GM23248 (cell line): ENCODE measurements at places on chromosomes 5 and 9. TPM values are rescaled to one million over a fixed set of nuclear protein-coding genes. Genes with fewer than 3 reads are reported as not detected.

The FAM153A gene
- polyA plus RNA-seq: not detected in 2 replicates

The ARHGEF28 gene
- polyA plus RNA-seq: 4.6 and 5.0 TPM in 2 replicates

The POLR3G gene
- 3.3 and 3.9 TPM in 2 replicates for polyA plus RNA-seq

The FUBP3 gene
- polyA plus RNA-seq: 54.7 and 55.8 TPM in 2 replicates

- DNase-seq: no peak
Measured at GRCh38 chr5:104661256-104661655, 1098.7 kb upstream of the NUDT12 start.

DNA sequence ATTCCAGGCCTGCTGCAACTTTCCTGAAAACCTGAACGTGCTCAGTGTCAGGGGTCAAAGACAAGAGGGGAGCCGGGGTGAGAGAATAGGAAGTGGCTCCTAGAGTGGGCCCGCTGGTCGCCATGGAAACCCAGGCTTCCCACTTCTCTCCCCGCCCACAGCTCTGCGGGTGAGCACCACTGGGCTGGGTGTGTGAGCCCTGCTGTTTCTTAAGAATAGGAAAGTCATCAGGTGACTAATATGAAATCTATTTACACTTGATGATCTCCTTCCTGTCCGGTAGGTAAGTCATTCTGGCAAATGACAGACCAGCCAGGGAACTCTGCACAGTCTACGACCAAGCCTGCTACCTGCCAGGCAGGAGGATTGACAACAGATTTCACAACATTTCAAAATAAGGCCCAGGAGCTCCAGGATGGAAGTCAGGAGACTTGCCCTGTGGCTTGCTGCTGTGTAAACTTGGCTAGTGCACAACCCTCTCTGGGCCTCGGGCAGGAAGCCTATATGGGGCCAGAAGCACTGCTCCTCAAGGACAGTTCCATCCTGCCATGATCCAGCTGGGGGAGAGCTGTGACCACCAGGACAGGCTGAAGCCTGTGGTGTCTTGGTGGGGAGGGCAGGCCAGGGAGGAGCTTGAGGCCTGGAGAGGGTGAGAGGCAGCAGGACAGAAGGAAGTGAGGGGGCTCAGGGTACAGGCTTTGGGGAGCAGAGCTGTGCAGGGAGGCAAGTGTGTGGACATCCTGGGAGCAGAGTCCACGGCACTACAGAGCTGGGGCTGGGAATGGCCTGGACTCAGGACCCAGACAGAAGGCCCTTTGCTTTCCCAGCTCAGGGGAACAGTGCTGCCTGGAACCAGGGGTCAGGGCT is 60.6 kb downstream of the SHB start:
- DNase-seq: peak; percentile 98

DNA sequence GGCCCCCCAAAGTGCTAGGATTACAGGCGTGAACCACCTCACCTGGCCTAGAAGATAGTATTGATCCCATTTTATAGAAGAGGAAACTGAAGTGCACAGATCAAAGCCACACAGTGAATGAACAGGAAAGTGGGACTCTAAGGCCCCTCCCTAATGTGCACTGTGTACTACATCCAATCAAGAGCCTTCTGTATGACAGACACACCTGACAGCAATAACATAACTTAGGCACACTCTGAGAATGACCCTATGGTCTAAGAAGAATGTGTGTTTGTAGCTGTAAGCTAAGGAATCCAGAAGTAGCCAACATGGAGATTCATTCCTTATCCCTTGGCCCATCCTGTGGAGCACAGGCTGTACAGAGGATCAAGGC is 271.2 kb downstream of the SMARCA2 start:
- DNase-seq: no peak

DNA sequence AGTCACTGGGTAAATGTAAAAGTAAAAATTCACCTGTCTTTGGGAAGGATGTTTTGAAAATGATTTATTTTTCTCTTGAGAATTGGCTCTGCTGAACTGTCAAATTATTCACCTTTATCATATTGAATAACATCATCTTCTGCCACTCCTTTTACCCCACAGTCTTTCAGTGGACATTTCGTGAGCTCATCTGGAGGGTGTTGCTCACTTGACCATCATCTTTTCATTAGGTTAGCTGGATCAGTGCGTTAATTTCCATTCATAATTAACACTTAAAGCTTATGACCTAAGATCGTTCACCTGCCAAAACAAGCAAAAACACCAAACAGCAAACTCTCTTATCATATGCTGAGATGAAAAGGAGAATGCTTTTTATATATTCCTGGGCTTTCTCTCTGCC is 53.4 kb upstream of the TNFAIP8 start:
- no peak for DNase-seq

DNA sequence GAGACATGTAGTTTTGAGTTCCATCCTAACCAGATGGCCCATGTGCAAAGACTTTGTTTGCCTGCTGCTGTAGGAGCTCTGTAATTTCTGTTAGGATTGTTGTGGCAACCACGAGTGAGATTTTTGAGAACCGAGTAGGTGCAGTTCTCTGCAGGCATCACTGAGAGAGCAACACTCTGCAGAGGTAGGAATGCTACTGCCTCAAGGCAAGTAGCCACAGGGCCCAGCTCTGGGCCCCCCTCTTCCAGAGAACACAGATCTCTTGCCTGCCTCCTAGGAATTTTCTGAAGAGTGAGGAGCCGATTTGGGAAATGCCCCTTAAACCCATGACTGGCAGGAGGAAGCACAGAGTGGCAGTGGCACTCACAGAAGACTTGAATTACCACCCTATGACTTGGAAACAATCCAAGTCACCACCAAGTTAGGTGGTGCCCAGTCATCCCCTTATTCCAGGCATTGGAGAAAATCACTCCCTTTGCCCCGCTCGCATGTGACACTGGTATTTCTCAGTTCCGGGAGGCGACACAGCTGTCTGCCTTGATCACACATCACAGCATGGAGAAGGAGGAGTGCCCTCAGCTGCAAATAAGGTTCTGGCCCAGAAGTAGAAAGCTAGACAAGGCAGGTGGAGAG is 52.5 kb upstream of the SLC2A8 start:
- DNase-seq: peak; percentile 30

DNA sequence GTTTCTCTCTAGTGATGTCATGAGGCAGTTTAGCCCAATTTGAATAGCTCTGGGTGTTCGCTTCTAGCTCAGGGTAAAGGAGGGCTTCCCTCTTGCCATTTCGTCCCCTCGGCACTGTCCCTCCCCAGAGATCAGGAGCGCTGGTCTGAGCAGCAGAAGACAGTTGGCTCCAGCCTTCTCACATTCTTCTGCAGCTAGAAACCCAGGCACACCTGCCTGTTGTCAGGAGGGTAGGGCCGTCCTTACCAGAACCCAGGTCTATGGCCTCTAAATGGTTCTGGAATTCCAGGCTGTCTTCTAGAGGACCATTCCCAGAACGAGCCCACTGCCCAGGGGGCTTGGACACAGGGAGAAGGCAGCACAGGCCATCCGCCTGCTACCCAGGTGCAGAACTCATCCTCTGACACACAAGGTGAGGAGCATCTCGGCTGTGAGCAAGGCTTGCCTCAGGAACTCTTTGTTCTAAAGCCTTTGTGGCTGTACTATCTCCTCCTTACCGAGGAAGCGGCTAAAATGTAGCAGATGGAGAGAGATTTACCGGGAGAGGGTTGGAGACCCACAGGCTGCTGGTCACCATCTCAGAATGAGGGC is 255.6 kb upstream of the IRX2 start:
- no peak for DNase-seq

DNA sequence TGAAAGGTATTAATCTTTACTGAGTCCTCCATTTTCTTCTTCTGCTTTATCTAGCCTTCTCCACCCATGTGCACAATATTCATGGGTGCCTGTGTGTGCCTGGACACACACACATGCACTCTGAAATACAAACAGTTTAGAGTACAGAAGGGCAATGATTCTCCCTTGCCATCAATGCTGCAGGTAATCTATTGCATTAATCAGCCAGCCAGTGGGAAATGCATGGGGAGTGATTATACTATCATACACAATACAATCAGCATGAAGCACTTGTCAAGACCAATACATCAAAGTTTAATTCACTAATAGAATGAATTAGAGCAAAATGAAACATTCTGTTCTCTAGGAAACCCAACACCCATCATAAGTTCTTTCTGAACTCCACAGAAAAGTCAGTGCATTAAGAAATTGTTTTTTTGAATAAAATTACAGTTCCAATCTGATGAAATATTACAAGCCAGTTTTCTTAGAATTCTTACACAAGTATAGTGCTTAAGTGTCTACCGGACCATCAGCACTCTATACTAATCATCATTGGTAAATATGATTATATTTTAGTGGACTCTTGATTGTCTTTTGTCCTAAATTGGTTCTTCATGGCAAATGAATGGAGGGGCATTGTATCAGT is 172.2 kb downstream of the ZSWIM6 start:
- DNase-seq: no peak

GRCh38 chr9:34252016-34252415 is 73.2 kb downstream of the UBAP1 start:
- DNase-seq: peak; percentile 50

DNA sequence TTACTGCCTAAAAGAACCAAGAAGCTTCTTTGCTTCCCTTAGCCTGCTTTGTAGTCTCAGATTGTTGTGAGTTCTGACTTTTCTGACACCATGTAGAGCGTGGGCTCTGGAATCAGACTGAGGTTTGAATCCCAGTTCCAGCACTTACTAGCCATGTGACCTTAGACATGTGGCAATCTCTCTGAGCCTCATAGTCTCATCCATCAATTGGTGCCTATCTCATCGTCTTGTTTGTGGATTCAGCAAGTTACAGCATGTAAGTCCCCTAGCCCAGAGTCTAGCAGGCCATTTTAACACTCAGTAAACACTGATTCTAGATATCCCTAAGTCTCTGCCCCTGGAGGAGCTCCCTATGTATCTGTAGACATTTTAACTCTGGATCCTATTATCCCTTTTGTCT is 94.7 kb downstream of the ANGPTL2 start:
- no peak for DNase-seq

- DNase-seq: no peak
Measured at GRCh38 chr9:125183054-125183453, 6.5 kb downstream of the PPP6C start.

GRCh38 chr9:134196911-134197310 is 32.5 kb upstream of the RNU6ATAC start:
- DNase-seq: no peak

DNA sequence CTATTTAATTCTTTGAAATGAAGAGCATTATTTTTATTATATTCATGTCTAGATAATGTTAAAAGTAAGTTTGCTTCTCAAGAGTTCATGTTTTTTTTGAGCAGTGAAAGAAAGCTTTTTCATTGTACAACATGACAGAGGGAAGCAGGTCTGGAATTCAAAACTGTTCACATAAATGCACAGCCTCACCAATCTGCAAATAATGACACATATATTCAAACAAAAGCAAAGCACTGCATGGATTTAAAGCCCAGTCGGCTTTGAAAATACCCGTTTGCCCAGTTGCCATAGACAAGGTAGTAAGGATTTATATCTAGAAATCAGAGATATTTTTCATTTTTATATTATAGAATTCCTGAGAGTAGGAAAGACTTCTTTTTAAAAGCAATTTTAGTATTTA is 201.8 kb downstream of the CD180 start:
- no peak for DNase-seq

DNA sequence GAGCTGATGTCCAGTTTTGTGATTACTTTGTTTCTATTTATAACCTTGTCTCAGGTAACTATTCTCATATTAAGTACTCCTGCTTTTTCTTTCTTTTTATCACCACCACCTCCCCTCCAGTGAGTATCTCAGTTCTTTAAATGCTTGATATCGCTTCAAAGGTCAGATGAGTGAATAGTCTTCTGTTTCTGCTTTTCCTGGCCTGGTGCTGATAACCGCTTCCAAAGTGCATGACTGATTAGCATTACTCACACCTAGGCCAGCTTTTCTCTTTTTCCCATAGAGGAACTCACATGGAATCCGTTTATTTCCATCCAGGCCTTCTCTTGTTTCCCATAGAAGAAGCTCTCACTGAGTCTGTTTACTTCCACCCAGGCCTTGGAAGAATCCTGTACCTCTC is 3.2 kb downstream of the SLC36A1 start:
- DNase-seq: no peak

DNA sequence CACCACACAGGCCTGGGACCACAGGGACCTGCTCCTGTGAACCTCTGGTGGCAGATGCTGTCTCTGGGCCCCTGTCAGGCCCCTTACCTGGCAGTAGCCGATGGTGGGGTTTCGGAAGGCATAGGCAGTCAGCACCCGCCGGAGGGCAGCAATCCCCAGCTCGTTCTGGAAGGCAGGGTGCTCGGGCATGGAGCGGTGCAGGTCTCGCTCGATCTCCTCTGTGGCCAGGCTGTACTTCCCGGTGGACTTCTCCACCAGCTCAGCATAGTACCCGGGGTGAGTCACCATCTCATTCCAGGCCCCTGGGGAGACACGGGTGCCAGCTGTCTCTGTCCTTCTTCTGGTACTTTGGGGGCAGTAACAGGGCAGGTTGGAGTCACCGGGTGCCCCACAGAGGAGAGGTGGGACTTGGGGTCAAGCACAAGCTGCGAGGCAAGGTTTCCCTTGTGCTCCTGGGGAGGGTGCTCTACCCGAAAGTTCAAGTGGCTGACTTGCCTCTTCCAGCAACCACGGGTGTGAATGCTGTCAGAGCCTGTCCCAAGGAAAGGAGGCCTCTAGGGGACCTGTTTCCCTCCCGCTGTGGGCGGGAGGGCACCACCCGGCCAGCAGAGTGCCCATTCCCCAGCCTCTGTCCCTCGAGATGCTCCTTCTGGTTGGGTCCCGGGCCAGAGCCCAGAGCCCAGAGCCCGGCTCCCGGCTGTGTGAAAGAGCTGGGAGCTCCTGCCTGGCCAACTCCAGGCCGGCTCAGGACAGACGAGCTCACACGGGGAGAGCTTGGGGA is 19.8 kb upstream of the MRNIP start:
- peak; percentile 26 for DNase-seq

- peak; percentile 56 for DNase-seq
Measured at GRCh38 chr9:6780690-6781089, 22.9 kb downstream of the KDM4C start.

DNA sequence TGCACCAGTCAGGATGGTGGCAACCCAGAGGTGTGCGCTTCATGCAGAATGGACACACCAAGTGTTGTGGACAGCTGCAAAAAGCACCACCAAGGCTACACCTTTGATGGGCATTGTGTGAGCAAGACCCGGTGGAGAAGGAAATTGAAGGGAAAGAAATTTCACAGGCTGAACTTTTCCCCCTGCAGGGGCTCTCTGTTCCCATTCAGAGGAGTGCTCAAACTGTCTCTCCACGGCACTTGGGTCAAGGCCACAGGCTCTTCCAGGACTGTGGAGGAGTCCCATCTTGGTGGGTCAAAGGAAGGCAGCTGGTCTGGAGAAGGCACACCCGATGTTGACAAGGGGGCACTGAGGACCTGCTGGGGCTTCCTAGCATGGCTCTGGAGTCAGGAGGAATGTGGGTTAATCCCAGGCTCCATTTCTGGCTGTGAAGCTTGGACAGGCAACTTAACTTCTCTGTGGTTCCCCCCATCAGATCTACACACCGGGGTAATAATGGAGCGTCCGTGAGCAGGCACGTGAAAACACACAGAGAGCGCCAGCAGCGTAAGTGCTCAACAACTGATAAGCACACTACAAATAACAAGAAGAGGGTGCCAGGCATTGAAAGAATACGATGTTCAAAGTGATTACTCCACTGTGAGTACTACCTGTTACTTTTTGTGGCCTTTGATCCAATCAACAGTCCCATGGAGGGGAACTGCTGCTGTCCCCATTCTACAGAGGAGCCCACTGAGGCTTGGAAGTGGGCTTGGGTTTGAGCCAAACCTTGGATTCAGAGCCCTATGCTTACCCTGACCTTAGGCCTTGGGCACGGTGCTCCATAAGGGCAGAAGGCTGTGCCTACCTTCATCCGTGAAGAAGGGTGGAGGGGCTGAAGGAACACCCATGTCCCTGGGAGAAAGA is 34.2 kb upstream of the TIFAB start:
- no peak for DNase-seq

- peak; percentile 89 for DNase-seq
Measured at GRCh38 chr9:16138561-16139491, 586.0 kb downstream of the CCDC171 start.

- DNase-seq: peak; percentile 70
Measured at GRCh38 chr5:95984287-95984938, 22.8 kb upstream of the ELL2 start.
